ENCODE measurements at places on chromosomes 16 and 17.

DNA sequence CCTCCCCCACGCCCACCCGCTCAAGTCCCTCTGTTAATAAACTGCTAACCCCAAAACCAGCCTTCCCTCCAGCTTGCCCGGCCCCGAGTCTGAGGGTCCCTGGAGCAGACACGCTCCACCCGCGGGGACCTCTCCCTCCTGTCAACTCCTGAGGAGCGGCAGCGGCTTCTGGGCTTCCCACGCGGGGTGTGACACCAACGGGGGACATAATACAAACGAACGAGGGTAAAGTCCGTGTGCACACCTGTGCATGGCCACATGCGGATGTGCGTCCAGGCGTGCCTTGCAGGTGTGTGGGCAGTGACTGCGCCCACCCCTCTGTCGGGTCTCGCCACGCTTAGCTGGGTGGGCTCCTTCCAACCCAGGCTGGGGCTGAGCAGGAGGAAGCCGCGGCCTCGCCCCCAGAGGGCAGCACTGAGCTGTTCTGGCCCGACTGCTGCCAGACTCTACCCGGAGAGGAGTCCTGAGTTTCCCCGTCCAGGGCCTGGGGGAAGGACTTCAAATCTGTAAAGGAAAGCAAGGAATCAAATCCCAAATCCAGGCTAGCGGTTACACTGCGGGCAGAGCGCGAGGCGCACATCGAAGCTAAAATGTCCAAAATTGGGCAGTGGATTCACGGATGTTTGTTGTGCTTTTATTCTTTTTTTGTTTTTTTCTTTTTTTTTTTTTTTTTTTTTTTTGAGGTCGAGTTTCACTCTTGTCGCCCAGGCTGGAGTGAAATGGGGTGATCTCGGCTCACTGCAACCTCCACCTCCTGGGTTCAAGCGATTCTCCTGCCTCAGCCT is 24.2 kb upstream of the KRT17 start:
- peak; percentile 57 for DNase-seq

DNA sequence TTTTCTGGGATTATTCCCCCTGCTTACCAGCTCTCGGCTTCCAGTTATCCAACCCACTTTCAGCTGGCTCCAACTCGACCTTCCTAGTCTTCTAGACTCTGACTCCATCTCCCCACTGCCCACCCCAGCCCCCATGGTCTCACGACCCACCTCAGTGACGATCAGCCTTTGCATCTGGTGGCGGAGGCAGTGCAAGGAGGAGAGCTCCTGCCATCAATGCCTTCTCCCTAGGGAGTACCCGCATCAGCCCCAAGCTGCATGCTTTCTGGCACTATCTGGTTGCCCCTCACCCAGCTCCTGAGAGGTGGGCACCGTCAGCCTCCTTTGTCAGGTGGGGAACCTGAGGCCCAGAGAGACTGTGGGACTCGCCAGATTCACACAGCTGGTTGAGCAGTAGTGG is 72.6 kb upstream of the RPL38 start:
- no peak for DNase-seq

DNA sequence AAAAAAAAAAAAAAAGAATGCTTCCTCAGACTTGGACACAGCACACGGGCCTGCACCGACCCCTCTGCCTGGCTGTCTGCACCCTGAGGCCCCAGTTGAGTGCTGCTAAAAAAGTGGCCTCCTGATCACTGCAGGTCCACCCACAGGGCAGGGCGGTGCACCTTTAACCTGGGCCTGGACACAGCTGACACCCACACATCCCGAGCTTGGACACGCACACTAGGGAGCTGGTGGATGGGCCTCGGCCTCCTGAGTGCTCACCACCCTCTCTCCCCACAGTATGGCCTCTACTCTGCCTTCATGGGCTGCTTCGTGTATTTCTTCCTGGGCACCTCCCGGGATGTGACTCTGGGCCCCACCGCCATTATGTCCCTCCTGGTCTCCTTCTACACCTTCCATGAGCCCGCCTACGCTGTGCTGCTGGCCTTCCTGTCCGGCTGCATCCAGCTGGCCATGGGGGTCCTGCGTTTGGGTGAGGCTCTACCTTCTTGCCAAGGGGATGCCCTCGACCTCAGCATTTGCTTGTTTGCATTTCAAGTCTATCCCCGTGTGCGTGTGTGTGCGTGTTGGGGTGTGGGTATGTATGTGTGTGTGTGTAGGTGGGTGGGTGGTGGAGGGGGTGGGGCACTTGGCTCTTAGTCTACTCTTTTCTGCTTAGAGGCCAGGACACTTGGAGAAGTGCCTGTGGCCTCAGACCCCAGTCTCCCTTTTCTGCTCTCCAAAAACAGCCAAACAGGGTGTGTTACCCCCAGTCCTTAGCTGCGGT is 2.3 kb downstream of the SLC26A11 start:
- DNase-seq = no peak

- peak; percentile 69 for DNase-seq
Measured at GRCh38 chr17:28807925-28808634, 34.5 kb downstream of the FAM222B start.

- no peak for DNase-seq
Measured at GRCh38 chr17:54521137-54521536, 379.5 kb upstream of the TOM1L1 start.

- no peak for DNase-seq
Measured at GRCh38 chr17:56739376-56739775, 94.3 kb downstream of the C17orf67 start.

GRCh38 chr17:71440513-71440912 is 680.3 kb upstream of the SOX9 start:
- DNase-seq = no peak

DNA sequence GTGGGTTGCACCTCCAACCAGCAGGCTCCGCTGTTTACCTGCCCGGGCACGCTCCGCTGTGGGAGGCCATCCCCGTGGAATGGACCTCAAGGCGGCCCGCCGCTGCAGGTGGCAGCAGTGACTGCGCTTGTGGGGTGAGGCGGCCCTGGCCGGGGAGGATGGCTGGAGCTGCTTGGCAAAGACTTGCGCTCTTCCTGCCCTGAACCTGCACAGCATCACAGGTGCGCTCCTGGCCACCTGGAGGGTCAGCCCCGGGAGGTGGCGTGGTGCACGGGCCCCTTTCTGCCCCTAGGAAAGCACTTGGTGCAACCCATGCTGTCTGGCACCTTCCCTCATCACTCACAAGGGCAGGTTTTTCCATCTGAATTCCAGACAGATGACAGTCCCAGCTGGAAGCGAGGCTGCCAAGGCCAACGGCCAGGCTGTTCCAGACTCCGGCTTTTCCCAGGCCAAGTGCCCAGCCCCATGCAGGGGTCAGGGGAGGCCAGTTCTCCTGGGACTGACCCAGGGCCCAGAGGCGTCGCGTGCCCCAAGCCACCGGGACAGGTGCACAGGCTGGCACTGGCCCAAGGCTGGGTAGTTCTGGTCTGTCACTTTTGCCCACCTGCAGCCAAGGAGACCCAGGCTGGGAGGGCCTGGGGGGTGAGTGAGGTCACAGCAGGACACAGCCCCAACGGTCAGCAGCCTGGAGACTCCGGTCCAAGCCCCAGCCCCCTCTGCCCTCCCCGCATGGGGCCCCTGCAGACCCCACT is 13.3 kb downstream of the UTS2R start:
- DNase-seq = no peak

DNA sequence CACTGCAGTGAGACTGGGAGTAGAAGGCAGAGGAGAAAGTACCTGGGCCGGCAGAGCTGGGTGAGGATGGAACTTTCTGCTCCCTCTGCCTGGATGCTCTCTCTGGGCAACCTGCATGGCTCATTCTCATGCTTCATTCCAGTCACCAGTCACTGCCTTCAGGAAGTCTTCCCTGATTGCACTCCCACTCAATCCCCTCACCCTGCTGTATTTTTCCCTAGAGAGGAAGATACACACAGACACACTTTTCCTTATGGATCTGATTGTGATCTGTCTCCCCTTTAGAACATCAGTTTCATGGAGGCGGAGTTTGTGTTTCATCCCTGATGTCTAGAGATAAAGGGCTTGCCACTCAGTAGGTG is 44.9 kb downstream of the MEAK7 start:
- no peak for DNase-seq

- DNase-seq = no peak
Measured at GRCh38 chr17:17382065-17382459, 78.9 kb downstream of the NT5M start.

DNA sequence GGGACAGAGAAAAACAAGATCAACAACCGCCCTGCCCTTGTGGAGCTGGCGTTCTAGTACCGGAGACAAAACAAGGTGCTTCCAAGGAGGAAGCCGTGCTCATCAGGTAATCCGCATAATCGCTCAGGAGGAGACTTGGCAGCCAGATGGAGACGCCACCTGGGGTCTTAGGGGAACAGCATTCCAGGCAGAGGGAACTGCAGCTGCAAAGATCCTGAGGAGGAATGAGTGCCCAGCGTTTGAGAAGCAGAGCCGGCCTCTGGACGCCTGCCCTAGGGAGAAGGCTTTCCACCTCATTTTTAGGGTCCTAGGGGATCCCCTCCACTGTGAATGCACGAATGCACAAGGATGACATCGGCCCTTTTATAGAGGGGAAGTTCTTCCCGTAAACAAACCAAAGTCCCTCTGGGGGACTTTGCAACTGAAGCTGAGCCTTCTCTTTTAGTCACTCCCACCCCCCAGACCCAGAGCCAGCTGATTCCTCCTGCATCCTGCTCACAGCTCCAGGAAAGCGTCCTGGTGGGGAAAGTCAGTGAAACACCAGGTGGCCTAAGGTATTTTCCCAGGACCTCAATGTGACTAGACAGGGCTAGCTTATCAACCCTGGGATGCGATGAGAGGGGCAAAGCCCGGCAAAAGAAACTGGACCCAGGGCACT is 13.2 kb upstream of the MPRIP start:
- no peak for DNase-seq

DNA sequence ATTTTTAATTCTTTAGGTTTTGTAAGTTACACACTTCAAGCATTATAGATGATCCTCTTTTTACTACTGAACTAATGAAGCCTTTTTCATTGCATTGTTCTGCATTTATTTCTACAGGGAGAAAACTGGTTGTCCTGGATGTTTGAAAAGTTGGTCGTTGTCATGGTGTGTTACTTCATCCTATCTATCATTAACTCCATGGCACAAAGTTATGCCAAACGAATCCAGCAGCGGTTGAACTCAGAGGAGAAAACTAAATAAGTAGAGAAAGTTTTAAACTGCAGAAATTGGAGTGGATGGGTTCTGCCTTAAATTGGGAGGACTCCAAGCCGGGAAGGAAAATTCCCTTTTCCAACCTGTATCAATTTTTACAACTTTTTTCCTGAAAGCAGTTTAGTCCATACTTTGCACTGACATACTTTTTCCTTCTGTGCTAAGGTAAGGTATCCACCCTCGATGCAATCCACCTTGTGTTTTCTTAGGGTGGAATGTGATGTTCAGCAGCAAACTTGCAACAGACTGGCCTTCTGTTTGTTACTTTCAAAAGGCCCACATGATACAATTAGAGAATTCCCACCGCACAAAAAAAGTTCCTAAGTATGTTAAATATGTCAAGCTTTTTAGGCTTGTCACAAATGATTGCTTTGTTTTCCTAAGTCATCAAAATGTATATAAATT is 53.0 kb downstream of the TUBD1 start:
- DNase-seq = no peak

GRCh38 chr17:17712268-17712924 is 31.1 kb downstream of the RAI1 start:
- DNase-seq = no peak

DNA sequence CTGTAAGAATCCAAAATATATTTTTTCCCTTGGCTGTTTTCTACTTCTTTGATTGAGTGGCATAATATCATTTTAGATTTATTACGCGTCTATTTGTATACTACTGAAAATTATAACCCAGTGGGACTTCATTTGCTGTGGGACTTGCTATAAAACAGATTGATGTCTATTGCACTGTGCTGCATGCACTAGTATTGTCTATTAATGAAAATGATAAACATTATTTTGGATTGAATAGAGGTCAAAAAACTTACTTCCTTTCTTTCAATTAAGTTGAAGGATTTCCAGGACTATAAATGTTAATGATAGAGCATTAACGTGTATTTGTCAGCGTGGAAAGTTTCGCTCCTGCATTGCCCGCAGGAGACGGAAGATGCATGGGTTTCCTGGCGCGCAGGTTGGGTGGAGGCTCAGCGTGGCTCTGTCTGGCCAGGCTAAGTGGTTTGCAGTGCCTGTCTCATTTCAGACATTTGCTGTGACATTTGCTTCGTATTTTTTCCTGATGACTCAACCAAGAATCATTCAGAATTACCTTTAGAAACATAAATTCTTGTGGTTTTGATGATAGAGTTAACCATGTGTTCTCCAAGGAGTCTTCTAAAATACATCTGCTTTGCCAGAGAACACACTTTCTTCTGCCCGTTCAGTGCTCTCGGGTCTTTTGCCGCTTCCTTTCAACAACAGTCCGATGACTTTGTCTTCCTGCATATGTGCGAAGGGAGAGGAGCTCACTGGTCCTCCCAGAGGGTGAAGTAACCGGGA is 216.7 kb downstream of the RPTOR start:
- no peak for DNase-seq

DNA sequence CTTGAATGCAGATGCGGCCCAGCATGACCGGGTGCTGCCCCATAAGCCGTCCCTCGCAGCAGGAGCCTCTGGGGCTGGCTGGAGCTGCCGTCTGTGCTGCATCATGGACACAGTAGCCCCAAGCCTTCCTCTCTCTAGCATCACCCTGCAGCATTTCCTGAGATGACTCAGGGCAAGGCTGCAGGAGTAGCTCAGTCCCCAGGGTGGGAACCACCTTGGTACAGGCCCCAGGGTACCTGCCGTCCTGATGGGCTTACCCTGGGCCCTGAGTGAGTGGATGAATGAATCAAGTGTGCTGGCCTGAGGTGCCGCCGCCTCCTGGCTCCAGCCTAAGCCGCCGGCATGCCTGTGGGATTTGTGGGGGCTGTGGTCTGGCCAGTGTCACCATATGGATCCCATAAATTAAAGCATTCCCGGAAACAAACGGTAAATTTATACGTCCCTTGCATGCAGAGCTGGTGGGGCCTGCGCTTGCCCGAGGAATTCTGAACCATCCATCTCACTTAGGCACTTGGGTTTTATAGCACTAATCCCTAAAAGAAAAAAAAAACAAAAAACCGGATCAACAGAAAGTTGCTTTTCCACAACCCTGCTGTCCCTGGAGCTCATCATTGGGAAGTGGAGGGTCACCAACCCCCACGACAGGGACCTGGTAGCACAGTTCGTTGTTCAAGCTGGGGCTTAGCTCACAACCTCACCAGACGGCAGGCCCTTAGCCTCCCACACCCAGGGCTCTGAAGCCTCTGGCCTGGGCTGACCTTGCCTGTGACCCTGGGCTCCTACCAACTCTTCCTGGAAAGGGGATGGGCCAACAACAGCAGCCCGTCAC is 242.6 kb upstream of the CIBAR2 start:
- DNase-seq = peak; percentile 46
